ENCODE measurements at places on chromosomes 7 and 10.

- DNase-seq, result no peak
These were observed 216.5 kb downstream of the VTI1A start for GRCh38 chr10:112663234-112664125.

DNA sequence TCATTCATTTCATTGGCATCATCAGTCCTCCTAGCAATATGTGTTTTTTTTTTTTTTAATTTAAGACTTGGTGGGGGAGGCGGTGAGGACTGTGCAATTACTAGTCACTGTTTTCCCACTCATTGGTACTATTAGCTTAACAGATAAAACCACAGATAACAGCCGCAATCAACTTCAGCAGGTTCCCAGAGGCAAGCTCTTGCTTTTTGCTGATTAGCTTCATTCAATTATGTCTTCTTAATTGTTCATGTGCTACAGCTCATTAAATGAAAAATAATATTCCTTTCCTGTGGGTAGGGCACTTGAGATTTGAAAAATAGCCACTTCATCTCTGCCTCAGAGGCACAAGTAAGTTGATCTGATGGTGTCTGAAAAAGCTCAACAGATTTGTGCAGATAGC, 215.5 kb downstream of the PCDH15 start:
- DNase-seq, result no peak

- no peak for DNase-seq
These were observed 11.2 kb upstream of the SEM1 start for GRCh38 chr7:96720843-96721242.

- no peak for DNase-seq
These were observed 24.5 kb upstream of the AGMO start for GRCh38 chr7:15586266-15586665.

- DNase-seq, result no peak
These were observed 130.7 kb upstream of the KMT2E start for GRCh38 chr7:104883248-104883717.

Measured in CD4-positive, alpha-beta T cell treated with Interleukin-10 for 1 hour (primary cell).